ENCODE measurements at places on chromosomes 3 and 15. TPM values are rescaled to one million over a fixed set of nuclear protein-coding genes. Genes with fewer than 3 reads are reported as not detected.

The CPN2 gene
- total RNA-seq: not detected

- DNase-seq: no peak
Measured at GRCh38 chr3:142817897-142818296, 71.0 kb downstream of the PCOLCE2 start.

- no peak for DNase-seq
Measured at GRCh38 chr3:81778678-81779182, 17.3 kb upstream of the GBE1 start.

DNA sequence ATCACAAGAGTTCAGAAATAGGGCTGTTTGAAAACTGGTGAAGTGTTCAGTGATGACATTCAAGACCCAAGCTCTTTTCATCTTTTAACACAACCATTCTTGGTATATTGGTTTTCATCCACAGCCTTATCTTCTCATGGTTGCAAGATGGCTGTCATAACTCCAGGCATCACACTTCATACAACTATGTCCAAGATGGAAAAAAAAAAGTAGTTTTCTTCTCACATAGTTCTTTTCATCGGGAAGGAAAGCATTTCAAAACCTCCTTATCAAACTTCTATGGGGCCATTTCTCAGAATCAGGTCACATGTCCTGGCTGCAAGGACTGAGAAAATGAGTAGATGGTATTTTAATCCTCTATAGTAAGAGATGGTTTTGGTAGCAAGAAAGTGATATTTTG lies 21.1 kb upstream of the MFSD1 start:
- no peak for DNase-seq

- no peak for DNase-seq
Measured at GRCh38 chr3:27910456-27910855, 188.3 kb upstream of the EOMES start.

The IL12A gene
- total RNA-seq: 16.2 TPM

DNA sequence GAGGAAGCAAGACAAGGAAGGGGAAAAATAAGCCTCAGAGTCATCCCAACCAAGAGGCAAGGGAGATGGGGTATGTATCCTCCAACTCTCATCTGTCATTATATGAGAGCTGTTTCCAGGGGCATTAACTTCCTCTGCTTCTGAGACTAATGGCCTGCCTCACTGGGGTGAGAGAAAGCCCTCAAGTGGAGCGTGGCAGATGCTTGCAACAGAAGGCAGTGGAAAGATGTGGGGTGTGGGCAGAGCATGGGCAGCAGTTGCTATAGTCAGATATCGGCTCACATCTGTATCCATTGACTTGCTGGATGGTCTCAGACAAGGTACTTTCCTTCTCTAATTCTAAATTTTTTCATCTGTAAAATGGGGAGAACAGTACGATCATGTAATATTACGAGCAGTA lies 81.7 kb upstream of the PLCL2 start:
- DNase-seq: no peak

- DNase-seq: no peak
Measured at GRCh38 chr3:161848376-161848775, 351.8 kb downstream of the OTOL1 start.

All from MG63 (cell line).